ENCODE measurements at places on chromosomes 2 and 18.

GRCh38 chr2:32741575-32741974 is 113.7 kb downstream of the TTC27 start:
- no peak for DNase-seq

DNA sequence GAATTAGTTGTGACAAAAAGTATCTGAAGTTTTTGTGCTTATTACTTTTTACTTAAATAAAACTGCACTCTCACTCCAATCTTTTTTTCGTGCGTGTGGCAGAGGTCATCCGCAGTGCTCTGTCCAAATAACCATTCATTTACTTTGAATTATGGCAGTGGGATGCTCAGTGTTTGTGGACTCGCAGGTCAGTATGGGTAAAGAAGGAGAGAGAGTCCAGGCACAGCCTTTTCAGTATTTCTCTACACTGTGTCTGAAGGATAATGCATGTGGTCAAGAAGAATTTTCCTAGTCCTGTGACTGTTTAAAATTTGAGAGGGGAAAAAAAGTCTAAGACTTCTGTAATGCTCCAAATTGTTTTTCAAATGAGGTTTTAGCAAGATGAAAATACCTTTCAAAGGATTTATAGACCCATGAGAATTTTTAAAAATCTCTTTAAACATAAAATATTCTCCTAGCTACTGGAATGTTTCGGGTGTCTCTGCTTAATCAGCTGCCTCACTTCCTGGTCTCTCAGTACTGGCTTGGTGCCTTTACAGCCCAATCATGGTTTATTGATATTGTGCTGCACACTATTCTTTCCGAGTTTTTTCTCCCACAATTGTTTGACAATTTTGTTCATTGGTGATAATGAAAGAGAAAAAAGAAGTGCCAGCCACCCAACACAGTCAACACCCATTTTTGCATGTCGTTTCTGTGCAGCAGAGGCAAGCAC is 453.2 kb downstream of the PTPRM start:
- no peak for DNase-seq

DNA sequence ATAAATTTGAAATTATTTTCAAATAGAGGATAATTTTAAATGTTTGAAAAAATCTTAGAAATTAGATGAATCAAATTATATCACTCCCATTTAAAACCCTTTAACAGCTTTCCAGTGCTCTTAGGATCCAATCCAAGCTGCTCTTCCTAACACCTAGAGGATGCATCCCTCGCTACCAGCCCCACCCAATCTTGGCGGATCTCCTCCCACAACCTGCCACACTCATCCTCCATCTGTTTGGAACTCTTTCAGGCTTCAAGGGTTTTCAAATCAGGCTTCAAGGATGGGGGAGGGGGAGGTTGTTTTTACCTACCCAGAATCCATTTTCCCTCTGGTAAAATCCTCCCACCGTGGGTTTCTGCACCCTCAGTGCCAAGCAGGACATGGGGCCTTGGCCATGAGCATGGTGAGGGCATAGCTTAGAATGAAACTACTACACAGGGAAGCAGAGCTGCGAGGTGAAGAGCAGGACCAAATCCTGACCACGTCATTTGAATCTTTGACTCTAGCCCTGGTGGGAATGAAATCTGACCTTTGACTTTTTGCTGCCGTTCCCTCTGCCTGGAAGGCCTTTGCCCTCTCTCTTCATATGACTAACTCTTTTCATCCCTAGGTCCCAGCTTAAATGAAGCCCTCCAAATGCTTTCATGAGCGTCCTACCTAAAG is 113.0 kb upstream of the MAPRE2 start:
- DNase-seq = no peak

DNA sequence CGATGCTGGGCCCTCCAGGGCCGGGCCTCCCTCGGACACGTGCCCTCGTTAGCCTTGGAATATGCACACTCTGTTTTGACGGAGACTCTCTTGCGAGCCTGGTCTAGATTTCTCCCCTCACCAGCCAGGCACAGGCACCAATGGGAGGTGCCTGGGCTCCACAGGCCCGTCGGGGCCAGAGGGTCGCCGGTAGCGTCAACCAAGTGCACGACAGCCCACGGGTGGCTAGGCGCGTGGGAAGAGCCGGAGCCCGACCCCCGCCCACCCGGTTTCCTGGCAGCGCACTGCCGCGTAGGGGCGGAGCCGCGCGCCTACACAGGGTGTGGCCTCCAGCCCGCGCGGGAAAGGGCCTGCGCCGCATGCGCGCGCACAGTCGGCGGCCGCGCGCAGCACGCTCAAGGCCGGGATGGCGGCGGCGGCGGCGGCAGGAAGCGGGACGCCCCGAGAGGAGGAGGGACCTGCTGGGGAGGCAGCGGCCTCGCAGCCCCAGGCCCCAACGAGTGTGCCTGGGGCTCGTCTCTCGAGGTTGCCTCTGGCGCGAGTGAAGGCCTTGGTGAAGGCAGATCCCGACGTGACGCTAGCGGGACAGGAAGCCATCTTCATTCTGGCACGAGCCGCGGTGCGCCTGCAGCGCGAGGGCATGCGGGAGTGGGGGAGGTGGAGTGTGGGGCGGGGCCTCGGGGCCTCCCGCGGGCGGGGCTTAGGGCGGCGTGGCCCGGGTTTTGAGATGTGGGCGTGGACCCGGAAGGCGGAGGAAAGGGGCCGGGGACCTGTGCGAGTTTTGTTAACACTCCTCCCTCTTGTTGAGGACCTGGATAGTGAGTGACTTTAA is at the start of gene POLE4:
TSS of gene POLE4 (plus strand) at position 370 of the 832 bp plus-strand sequence. CDS start at position 407, 37 bp downstream.
- peak; percentile 84 for DNase-seq

- DNase-seq = no peak
Measured at GRCh38 chr2:150589681-150590080, 102.2 kb upstream of the RND3 start.
